ENCODE measurements at places on chromosomes 6 and 20.
A peak's percentile ranks its signal among the peaks of the same experiment; 100 is the strongest.

DNA sequence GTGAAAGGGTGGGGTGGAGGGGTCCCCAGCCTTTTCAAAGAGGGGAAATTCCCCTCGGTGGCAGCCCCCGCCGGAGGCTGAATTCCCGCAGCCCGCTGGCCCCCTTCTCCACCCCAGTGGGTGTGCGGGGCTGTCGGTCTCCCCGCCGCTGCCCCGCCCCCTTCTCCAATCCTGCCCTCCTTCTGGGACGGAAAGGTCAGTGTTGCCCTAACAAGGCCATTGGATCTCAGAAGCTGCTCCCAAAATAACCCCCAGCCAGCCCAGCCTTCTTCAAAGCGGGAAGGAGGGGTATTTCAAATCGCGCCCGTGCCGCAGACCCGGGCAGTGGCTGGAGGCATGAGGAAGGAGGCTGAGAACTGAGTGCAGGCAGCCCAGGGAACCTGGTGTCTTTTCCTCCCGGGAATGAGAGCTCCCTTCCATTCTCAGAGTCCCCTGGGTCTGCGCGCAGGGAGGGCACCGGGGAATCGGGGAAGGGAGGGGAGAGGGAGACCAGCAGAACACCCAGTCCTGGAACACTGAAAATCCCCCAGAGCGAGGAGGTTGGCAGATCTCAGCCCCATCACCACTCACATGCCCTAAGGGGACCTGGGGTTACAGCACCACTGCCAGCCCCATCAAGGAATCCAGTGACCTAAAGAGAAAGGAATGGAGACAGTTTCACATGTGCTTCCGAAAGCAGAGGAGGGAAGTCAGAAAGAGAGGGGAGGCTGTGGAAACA lies at the start of gene JPH2:
JPH2 (minus strand) TSS at position 135 of the 718 bp plus-strand sequence. CDS start 483 bp downstream, outside the sequence.
- DNase-seq, result no peak

DNA sequence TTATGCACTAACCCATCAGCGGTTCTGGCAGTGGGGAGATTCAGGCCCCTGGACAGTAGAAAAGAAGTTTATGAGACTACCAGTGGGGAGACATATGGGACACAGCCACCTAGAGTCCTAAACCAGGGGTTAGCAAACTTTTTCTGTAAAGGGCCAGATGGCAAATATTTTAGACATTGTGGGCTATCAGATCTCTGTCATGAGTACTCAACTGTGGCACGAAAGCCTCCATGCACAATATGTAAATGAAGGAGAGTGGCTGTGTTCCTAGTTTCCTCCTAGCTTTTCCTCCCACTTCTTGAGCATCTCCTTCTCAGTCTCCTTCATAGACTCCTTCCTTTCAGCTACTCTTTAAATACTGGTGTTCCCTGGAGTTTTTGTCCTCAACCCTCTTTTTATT lies 3.3 kb upstream of the HLA-DMA start:
- DNase-seq, result no peak

DNA sequence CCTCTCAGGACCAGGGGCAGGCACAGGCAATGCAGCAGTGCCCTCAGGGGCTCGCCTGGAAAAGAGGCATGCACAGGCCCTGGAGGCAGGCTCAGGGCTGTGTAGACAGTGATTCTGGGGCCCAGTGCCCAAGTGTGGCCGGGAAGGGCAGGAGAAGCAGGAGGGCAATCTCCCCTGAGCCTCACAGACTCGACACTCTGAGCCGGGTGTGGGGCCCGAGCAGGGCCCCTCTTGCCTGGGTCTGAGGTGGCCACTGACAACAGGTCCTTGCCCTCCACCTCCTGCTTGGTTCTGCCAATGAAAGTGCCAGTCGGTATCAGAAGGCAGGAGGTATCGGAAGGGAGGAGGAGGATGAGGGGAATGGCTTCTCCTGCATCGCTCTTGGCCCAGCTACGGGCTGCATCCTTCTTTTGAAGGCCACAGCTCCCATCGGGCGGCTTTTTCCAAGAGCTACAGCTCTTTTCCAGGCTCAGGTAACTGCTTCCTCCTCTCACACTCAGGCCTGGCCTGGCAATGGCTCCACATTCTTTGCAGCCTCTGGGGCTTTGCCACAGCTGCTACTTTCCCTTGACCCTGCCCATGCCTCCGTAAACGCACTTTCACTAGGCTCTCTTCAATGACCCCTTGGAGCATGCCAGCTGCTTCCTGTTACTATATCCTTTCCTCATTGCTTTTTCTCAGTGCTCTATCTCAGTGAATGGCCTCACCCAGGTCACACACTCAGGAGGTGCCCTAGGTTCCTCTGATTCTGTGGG lies 24.5 kb downstream of the GABRR2 start:
- no peak for DNase-seq

DNA sequence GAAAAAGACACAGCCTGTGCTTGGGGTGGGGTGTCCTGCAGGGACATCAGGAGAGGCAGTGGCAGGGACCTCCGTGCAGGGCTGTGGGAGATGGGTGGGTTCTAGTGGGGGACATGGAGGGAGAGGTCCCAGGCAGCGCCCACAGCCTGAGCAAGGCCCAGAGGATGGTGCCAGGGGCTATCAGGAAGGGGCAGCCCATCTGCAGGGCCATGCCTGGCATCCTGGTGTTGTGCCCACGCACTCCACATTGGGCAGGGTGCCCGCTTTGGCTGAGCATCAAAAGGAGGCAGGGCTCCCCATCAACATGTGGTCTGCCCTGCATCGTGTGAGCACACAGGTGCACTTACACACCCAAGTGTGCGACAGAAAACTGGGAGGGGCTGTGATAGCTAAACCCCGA lies 184.3 kb upstream of the SNX9 start:
- DNase-seq, result no peak

DNA sequence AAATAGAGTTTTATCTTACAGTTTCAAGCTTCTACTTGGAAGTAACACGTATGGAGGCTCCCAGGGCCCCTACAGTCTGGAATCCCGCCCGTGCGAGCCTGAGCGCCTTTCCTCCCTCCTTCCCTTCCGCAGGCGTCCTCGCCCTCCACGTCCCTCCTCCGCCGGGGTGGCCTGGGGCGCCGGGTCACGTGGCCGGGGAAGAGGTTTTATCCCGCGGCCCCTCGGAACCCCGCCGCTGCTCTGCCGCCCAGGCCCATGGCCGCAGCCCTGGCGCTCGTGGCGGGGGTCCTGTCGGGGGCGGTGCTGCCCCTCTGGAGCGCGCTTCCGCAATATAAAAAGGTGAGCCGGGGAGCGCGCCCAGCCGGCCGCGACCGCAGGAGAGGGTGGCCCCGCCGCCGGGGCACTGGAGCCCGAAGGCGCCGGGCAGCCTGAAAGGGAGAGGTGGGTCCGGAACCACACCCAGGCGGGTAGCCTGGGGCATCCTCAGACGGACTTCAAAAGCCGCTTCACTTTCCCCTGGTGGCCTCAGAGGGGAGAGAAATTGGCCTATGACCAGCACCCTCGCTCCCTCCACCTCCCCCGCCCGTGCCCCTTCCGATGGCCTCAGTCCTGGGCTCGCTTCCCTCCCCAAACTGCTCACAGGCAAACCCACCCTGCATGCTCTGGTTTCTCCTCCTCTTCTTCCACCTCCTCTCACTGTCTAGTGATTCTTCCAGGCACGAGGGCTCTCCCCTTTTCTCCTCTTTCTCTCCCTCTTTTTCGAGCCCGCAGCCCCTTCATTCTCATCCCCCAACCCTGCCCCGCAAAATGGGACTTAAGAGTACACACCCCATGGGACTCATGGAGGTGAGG lies at the start of gene CLPSL2:
CLPSL2 (plus strand) TSS at position 235 of the 852 bp plus-strand sequence; CDS start at position 256, 21 bp downstream.
- peak; percentile 25 for DNase-seq

- DNase-seq, result no peak
Measured at GRCh38 chr6:142700032-142700431, 244.9 kb downstream of the HIVEP2 start.

- DNase-seq, result no peak
Measured at GRCh38 chr6:4828187-4828698, 52.0 kb downstream of the CDYL start.

- no peak for DNase-seq
Measured at GRCh38 chr6:78910591-78911171, 43.3 kb downstream of the IRAK1BP1 start.

DNA sequence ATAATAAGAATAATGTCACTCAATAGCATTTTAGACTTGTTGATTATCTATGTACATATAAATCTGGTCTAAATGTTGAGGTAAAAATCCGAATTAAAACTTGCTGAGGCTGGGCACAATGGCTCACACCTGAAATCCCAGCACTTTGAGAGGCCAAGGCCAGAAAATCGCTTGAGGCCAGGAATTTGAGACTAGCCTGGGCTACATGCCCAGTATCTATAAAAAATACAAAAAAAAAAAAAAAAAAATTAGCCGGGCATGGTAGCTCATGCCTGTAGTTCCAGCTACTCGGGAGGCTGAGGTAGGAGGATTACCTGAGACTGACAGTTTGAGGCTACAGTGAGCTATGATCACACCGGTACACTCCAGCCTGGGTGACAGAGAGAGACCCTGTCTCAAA lies 34.2 kb upstream of the SUPT3H start:
- DNase-seq, result no peak
